ENCODE measurements at places on chromosomes 1 and 21.

- no peaks in the 10 kb centered on the region for H3K36me3 ChIP-seq
- peak; percentile 28 for DNase-seq
- H3K27me3 ChIP-seq: no peaks in the 10 kb centered on the region
- no peak overlapping the region for H3K4me3 ChIP-seq
These were observed 58.5 kb downstream of the TENT5C start for GRCh38 chr1:117664314-117664713.

- no peak for DNase-seq
- no peaks in the 10 kb centered on the region for H3K36me3 ChIP-seq
- no peak overlapping the region for H3K4me3 ChIP-seq
- H3K27ac ChIP-seq: no peak overlapping the region
- no peaks in the 10 kb centered on the region for H3K4me1 ChIP-seq
- no peaks in the 10 kb centered on the region for H3K27me3 ChIP-seq
These were observed 89.7 kb downstream of the MAGI3 start for GRCh38 chr1:113479713-113480676.

DNA sequence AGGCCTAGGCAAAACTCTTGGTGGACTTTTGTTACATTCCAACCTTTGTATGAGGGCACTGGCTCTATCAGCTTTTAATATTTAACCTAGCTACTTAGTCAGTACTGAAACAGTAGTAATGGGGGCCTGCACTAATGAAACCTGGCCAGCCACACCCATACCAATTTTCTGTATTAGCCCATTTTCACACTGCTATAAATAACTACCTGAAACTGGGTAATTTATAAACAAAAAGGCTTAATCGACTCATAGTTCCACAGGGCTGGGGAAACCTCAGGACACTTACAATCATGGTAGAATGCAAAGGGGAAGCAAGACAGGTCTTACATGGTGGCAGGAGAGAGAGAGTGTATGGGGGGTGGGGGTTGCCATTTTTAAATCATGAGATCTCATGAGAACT is 245.7 kb upstream of the RGS18 start:
- no peaks in the 10 kb centered on the region for H3K4me1 ChIP-seq
- H3K4me3 ChIP-seq: no peak overlapping the region
- H3K36me3 ChIP-seq: peaks cover 12% of the 10 kb centered on the region
- H3K27ac ChIP-seq: no peak overlapping the region

DNA sequence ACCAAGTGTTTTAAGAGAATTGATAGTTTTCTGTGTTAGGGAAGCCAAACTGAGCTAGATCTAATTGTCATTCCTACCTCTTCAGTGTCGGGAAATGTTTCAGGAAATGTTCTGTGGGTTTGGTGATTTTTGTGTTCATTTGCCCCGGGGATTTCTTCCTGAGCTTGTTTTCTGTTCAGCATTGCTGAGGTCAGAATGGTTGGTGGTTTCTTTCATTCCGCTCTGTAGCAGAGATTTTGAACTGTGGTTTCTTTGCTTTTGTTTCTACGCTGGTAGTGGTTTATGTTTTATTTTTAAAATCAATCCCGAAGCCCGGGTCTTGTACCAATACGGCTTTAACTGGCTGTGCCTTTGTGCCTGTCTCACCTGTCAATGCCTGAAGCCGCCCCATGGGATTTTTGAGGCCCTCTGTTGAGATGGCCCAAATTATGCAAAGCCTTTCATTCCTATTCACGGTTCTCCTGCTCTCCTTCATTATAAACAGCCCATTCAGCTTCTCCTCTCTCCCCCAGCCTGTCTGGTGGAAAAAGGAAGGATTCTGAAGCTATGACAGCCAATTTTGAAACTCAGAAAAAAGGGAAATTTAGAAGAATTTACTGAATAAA is 417.2 kb upstream of the KAZN start:
- H3K36me3 ChIP-seq: no peaks in the 10 kb centered on the region
- peaks cover 70% of the 10 kb centered on the region for H3K27me3 ChIP-seq
- no peak overlapping the region for H3K4me3 ChIP-seq
- peaks cover 25% of the 10 kb centered on the region for H3K4me1 ChIP-seq
- H3K27ac ChIP-seq: no peak overlapping the region
- peak; percentile 48 for DNase-seq

DNA sequence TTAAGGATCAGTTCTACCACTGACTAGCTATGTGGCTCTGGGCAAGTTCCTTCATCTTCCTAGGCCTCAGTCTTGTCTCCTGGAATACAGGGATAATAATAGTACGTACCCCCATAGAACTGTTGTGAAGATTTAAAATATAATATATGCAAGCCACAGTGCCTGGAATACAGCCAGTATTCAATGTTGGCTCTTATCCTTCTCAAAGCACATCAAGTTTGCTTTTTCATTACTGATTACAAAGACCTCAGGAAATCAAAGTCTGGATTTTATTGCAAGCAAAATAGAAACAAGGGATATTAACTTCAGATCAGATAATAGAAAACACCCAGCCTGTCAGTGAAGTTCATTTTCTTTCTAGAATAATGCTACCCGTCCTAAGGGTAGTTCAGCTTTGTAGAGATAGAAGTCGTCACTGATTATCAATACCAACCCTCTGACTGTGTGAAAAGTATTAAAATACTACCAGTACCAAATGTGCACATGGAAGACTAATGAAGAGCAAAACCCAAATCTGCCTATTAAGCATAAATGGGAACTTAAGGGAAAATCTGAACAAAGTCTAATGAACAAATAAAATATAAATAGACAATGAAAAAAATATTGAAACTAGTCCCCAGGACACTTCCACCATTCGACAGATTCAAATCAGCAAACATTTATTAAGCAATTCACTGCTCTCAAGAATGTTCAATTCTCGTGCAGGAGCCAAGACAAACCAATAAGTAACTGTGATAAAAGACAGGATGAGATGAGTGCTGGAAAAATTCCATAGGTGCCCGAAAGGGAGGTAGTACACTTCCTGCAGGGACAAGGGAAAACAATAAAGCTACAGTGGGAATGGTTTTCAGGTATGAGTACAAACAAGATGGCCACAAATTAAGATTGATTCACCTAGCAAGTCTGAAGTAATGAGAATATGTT is 206.2 kb downstream of the SMYD3 start:
- no peak overlapping the region for H3K4me3 ChIP-seq
- no peaks in the 10 kb centered on the region for H3K27me3 ChIP-seq
- no peak for DNase-seq

DNA sequence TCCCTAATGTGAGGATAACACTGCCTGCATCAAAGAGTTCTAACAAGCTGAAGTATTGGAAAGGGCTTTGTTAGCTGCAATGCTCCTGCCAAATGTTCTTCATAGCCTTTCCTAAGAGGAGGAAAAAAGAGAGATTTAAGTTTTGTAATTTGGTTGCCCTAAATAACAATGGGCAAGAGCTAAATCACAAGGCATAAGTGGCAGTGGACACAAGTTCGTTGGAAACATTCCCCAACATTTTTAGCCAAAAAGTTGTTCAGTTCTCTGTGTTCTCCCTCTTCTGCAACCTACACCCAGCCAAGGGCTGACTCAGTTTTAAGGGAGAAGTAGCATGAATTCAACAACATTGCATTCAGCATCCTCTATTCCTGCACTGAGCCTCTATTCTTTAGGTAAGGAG is 2.6 kb upstream of the UQCRHL start:
- H3K36me3 ChIP-seq: no peaks in the 10 kb centered on the region
- no peak for DNase-seq
- H3K4me3 ChIP-seq: no peak overlapping the region
- H3K4me1 ChIP-seq: no peaks in the 10 kb centered on the region
- no peaks in the 10 kb centered on the region for H3K27me3 ChIP-seq

DNA sequence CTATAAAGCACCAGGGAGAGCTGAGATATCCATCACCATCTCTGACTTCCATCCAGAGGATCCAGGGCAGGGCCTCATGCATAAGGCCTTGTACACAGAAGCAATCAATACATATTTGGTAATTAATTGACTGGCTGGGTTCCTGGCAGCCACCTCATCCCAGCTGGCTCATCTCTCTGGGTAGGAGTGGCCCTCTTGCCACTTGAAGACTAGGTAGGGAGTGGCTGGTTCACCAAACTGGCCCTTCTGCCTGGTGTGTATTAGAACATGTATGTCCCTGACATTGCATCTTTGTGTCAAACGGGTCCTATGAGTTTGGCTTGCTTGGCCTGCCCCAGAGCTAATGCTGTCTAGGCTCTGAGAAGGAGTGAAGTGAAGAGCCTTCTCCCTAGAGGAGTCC is 11.8 kb downstream of the NUAK2 start:
- H3K27ac ChIP-seq: no peak overlapping the region
- peaks cover 43% of the 10 kb centered on the region for H3K27me3 ChIP-seq
- H3K36me3 ChIP-seq: no peaks in the 10 kb centered on the region
- no peak overlapping the region for H3K4me3 ChIP-seq
- no peaks in the 10 kb centered on the region for H3K4me1 ChIP-seq
- DNase-seq: no peak

DNA sequence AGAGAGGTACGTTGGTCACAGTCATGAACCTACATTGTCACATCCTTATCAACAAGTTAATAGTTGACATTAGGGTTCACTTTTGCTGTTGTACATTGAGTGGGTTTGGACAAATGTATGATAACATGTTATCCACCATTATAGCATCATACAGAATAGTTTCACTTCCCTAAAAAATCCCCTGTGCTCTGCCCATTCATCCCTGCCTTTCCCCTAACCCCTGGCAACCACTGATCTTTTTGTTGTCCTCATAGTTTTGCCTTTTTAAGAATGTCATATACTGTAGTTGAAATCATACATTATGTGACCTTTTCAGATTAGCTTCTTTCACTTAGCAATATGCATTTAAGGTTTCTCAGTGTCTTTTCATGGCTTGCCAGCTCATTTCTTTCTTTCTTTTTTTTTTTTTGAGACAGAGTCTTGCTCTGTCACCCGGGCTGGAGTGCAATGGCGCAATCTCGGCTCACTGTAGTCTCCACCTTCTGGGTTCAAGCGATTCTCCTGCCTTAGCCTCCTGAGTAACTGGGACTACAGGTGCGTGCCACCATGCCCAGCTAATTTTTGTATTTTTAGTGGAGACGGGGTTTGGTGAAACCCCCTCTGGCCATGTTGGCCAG is 50.6 kb downstream of the UCK2 start:
- H3K36me3 ChIP-seq: peaks cover 54% of the 10 kb centered on the region
- H3K4me3 ChIP-seq: no peak overlapping the region
- peaks cover 80% of the 10 kb centered on the region for H3K4me1 ChIP-seq
- H3K27me3 ChIP-seq: no peaks in the 10 kb centered on the region
- H3K27ac ChIP-seq: peak overlapping the region; percentile 35
- DNase-seq: no peak

DNA sequence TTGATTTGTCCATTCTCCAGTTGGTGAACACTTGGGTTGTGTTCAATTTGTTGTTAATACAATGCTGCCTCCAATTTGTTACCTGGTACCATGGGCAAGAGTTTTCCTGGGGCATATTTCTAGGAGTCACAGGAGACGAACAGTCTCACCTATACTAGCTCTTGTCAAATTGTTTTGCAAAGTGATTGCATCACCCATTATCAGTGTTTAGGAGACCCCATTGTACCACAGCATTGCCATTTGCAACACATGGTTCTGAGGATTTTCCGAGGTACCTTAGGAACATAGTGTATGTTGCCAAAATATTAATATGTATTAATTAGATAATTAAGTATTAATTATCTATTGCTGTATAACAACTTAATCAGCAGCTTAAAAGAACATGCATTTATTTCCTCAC is 97.8 kb downstream of the LPAR3 start:
- H3K27ac ChIP-seq: no peak overlapping the region
- no peaks in the 10 kb centered on the region for H3K27me3 ChIP-seq
- H3K4me1 ChIP-seq: no peaks in the 10 kb centered on the region
- no peak overlapping the region for H3K4me3 ChIP-seq

Measured in DND-41 (cell line).